ENCODE measurements at places on chromosomes 11 and 22. TPM values are rescaled to one million over a fixed set of nuclear protein-coding genes. Genes with fewer than 3 reads are reported as not detected.

The SH3BP1 gene
- 0.49 TPM for total RNA-seq

The FAM181B gene
- 10.3 TPM for total RNA-seq

The APOBEC3B gene
- total RNA-seq, result not detected

The TRIM48 gene
- total RNA-seq, result not detected

The OR5B12 gene
- total RNA-seq, result not detected

The P2RY6 gene
- under 0.01 TPM for total RNA-seq

The GGTLC3 gene
- total RNA-seq, result not detected

The DEUP1 gene
- total RNA-seq, result 0.49 TPM

The CDC45 gene
- total RNA-seq, result 0.49 TPM

The KLHL35 gene
- total RNA-seq, result 16.0 TPM

The NTM gene
- 125 TPM for total RNA-seq

The JAM3 gene
- 28.5 TPM for total RNA-seq

The HIKESHI gene
- 35.4 TPM for total RNA-seq

The TSSC4 gene
- total RNA-seq, result 15.5 TPM

All from temporal lobe (tissue), 4 donors.